Right lobe of liver (tissue), 6 donors: ENCODE measurements at places on chromosomes 6 and 20.

GRCh38 chr6:33828452-33828763 lies 24.6 kb upstream of the MLN start:
- H3K4me1 ChIP-seq = no peaks in the 10 kb centered on the region
- no peaks in the 10 kb centered on the region for H3K27me3 ChIP-seq
- no peak overlapping the region for H3K4me3 ChIP-seq
- H3K27ac ChIP-seq = no peak overlapping the region

DNA sequence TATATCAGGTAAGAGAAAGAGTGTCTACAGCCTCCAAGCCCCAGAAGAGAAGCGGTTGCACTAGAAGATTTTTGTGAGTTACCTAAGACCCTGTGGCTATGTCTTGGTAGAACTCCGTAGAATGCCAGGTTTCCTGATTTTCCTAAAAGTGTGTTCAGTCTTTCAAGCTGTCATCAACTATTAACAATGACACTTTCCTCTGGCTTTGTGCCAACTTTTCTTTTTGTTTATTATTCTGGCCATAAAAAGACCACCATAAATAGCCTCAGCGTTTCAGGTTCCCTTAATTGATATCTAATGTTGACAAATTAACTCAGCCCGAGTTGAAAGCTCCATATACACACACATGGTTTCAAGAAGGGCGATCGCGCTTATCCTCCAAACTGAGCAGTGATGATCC lies 1.2 kb downstream of the PAK5 start:
- H3K4me1 ChIP-seq = no peaks in the 10 kb centered on the region
- DNase-seq = no peak
- H3K27ac ChIP-seq = no peak overlapping the region
- H3K36me3 ChIP-seq = no peaks in the 10 kb centered on the region
- H3K27me3 ChIP-seq = peaks cover 10% of the 10 kb centered on the region
- H3K4me3 ChIP-seq = no peak overlapping the region

GRCh38 chr6:158987657-158988056 lies 12.3 kb downstream of the RSPH3 start:
- H3K27me3 ChIP-seq = no peaks in the 10 kb centered on the region
- H3K36me3 ChIP-seq = no peaks in the 10 kb centered on the region
- no peaks in the 10 kb centered on the region for H3K4me1 ChIP-seq
- no peak overlapping the region for H3K4me3 ChIP-seq
- H3K27ac ChIP-seq = no peak overlapping the region

DNA sequence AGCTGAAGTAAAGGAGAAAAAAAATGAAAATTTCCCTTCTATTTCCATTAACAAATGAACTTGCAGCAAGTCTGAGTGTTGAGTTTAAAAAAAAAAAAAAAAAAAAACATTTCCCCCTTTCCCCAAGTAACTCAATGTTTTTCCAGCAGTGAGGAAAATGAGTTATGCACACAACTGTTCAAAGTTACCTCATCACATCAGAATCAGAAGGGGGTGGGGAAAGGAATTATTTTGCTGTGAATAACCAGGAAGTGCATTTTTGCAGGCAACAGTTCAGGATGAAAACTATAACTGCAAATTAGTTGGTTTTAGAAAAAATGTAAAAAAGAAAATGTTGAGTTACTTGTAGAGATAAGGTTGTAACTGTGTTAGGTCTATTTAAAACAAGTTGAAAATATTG lies 568.9 kb upstream of the CITED2 start:
- no peak overlapping the region for H3K27ac ChIP-seq
- H3K36me3 ChIP-seq = no peaks in the 10 kb centered on the region
- DNase-seq = no peak
- H3K4me1 ChIP-seq = no peaks in the 10 kb centered on the region

DNA sequence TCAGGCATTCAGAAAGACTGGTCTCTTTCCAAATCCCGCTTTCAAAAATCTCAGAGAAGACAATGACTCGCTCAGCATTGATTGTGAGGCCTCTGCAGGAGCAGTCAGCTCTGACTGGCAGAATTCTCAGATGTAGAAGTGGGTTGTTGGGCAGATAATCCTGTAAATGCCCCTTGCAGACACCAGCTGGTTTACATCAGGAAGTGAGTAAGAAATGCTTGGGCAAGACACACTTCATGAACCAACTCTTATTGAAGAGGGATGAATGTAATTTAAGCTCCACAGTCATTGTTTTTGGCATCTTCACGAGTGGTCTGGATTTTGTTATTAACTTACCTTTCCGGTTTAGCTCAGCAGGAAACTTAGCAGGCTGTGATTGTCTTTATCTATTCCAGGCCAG lies 166.6 kb downstream of the PLCB4 start:
- H3K27me3 ChIP-seq = no peaks in the 10 kb centered on the region
- H3K27ac ChIP-seq = no peak overlapping the region
- H3K4me3 ChIP-seq = no peak overlapping the region
- H3K36me3 ChIP-seq = no peaks in the 10 kb centered on the region
- no peak for DNase-seq

DNA sequence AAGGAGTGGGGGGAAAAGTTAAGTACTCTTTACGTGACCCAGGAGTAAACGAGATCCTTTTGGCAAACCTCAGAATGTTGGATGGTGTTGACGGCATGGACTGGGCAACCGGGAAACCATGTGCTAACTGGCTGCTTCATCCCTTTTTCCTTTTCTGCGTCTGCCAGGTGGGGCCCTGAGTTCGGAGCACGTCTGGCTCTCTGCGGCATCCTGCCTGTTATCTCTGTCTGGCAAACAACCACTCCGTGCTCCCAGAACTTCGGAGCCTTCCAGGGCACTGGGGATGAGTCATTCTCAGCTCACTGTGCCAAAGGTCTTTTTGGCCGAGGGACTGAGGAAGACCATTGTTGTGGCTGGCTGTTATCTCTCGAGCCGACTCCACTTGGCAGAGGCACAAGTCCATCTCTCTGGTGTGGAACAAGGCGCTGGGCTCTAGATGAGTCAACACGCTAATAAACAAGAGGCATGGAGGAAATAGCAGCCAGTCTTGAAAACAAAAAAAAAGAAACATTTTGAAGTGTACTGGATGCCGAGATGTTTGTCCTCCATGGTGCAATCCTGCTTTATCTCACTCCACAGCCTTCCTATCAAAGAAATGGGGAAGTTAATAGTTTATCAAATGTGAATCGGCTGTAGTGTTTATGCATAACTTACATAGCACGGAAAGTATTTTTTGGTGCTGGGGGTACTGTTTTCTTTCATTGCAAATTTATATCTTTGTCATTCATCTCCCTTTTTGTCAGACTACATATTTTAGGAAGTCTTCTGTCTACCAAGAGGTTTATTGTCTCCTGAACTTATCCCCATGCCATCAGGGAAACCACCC lies 64.6 kb upstream of the TXNDC5 start:
- no peaks in the 10 kb centered on the region for H3K27me3 ChIP-seq
- H3K4me1 ChIP-seq = no peaks in the 10 kb centered on the region
- H3K36me3 ChIP-seq = no peaks in the 10 kb centered on the region
- no peak overlapping the region for H3K4me3 ChIP-seq
- DNase-seq = peak; percentile 86

DNA sequence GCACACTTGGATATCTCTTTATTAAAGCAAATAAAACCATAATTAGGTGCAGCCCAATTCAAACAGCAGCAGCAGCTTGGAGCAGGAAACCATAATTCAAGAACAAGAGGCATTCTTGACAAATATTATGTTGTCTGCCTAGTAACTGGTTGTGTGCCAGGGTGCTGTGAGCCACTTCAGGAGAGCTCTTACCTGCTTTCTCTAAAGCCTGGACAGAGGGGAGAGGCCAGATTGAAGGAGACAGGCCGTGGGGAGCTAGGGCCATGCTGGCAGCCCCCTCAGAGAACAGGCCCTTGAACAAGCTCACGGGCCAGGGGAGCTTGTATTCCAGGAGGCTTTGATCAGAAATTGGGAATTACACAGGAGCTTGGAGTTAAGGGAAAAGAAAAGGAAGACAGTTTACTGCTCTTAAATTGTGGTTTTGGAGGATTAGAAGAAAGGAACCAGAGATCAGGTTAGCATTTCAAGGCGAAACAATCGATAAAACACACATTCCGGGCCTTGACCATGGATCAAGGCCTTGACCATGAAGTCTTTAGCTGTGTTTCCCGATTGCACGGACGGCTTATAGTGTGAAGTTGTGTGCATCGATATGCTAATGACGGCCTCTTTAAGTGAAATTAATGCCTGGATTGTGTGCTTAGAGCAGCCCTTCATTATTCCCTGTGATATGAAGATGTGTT lies 69.8 kb upstream of the NKX2-2 start:
- no peak for DNase-seq
- H3K27ac ChIP-seq = no peak overlapping the region
- H3K36me3 ChIP-seq = no peaks in the 10 kb centered on the region
- no peak overlapping the region for H3K4me3 ChIP-seq
- no peaks in the 10 kb centered on the region for H3K27me3 ChIP-seq
- no peaks in the 10 kb centered on the region for H3K4me1 ChIP-seq

GRCh38 chr6:169828176-169828575 lies 76.8 kb downstream of the ERMARD start:
- no peak for DNase-seq
- no peak overlapping the region for H3K4me3 ChIP-seq
- no peak overlapping the region for H3K27ac ChIP-seq
- H3K36me3 ChIP-seq = no peaks in the 10 kb centered on the region

- no peaks in the 10 kb centered on the region for H3K36me3 ChIP-seq
- H3K27ac ChIP-seq = no peak overlapping the region
- no peak overlapping the region for H3K4me3 ChIP-seq
- H3K4me1 ChIP-seq = no peaks in the 10 kb centered on the region
- no peaks in the 10 kb centered on the region for H3K27me3 ChIP-seq
Measured at GRCh38 chr20:25525295-25525694, 60.0 kb downstream of the NINL start.

- no peak overlapping the region for H3K27ac ChIP-seq
- DNase-seq = peak; percentile 52
- H3K4me3 ChIP-seq = no peak overlapping the region
- H3K27me3 ChIP-seq = no peaks in the 10 kb centered on the region
- no peaks in the 10 kb centered on the region for H3K4me1 ChIP-seq
Measured at GRCh38 chr6:151716526-151716932, 91.0 kb upstream of the ESR1 start.

GRCh38 chr6:64777941-64778785 lies 928.9 kb downstream of the EYS start:
- no peak for DNase-seq
- H3K4me1 ChIP-seq = no peaks in the 10 kb centered on the region
- no peaks in the 10 kb centered on the region for H3K36me3 ChIP-seq

GRCh38 chr6:156425359-156426020 lies 351.7 kb upstream of the ARID1B start:
- H3K4me3 ChIP-seq = no peak overlapping the region
- no peak overlapping the region for H3K27ac ChIP-seq
- no peaks in the 10 kb centered on the region for H3K27me3 ChIP-seq
- H3K4me1 ChIP-seq = no peaks in the 10 kb centered on the region

DNA sequence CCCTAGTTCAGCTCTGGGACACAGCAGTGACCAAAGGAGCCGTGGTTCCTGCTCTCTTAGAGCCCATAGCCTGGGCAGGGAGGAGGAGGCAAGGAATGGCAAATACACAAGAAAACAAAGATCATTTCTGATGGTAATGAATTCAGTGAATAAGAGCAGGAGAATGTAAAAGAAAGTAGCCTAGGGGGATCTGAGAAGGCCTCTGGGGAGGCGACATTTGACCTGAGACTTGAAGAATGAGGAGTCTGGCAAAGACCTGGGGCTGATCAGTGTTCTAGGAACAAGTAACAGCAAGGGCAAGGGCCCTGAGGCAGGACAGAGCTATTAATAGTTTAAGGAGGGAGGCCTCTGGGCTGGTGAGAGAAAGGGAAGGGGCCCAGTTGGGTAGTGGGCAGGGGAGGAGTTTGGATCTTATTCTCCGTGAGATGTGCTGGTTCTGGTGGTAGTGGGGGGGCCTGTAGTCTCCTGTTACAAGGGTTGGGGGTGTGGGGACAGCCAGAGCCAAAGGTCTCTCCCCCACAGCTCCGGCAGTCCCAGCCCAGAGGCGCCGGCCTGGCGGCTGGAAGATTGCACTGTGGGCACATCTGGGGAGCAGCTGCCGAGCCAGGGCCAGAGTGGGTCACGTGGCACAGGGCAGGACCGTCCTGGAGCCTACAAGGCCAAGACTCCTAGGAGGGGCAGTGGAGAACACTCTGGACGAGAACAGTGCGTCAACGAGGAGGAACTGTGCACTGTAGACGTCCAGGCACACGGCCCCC lies 9.3 kb upstream of the ID1 start:
- H3K4me1 ChIP-seq = no peaks in the 10 kb centered on the region
- H3K27me3 ChIP-seq = no peaks in the 10 kb centered on the region
- H3K27ac ChIP-seq = no peak overlapping the region
- peak; percentile 63 for DNase-seq

DNA sequence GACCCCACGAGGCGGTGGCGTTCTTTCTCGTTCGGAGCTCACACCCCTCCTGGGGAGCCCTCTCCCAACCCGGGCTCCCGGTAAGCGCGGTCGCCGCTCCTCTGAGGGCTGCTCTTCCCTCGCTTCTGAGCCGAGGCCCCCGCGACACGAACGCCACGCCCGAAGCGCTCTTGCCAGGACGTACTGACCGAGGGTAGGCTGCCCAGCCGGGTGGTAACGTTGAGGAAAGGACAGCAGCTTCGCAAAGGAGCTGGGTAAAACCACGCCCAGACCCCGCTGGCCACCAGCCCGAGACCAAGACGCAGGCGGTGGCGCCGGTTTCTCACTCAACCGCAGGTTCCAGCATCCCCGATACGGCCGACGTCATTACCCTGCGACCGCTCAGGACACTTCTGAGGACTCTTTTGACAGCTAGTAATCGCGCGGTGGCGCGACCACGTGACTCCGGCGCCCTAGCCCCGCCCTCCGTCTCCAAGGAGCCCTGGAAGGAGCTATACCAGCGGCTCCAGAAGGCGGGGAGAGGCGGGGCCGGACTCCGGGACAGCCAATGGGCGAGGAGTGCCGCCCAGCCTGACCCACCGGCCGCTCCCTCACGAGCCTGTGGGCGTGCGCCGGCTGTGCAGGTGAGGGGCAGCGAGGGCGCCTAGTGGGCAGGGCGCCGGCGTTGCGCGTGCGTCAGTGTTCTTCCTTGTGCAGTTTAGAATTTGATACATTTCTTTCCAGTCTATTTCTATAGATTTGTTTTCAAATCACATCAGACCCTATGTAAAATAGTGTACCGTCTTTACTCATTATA lies 4.0 kb upstream of the GZF1 start:
- no peaks in the 10 kb centered on the region for H3K27me3 ChIP-seq
- H3K27ac ChIP-seq = peak overlapping the region; percentile 87
- peak overlapping the region; percentile 63 for H3K4me3 ChIP-seq
- no peaks in the 10 kb centered on the region for H3K36me3 ChIP-seq

DNA sequence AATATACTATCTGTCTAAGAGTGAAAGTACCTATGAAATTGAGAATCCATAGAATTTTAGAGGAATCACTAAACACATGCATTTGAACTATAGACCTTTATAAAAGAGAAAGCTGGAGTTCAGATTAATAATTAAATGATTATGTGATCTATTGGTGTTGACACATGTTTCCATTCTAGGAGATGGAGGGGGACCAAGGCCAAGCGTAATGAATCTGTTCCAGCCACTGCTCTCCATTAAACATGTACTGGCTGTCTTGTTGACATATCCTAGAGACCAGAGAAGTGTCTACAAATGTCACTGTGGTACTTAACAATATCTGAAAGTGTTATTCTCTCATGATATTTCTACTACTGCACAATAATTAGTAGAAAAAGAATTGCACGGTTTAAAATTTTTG lies 432.4 kb downstream of the BMP2 start:
- H3K4me1 ChIP-seq = no peaks in the 10 kb centered on the region
- no peaks in the 10 kb centered on the region for H3K27me3 ChIP-seq
- H3K36me3 ChIP-seq = no peaks in the 10 kb centered on the region
- no peak overlapping the region for H3K4me3 ChIP-seq

- H3K4me1 ChIP-seq = no peaks in the 10 kb centered on the region
- H3K4me3 ChIP-seq = no peak overlapping the region
- DNase-seq = no peak
- no peaks in the 10 kb centered on the region for H3K36me3 ChIP-seq
Measured at GRCh38 chr6:30075790-30076732, 492 bp upstream of the RNF39 start.
